Neural crest cell (in vitro differentiated cells): ENCODE measurements at places on chromosomes 5 and 9. TPM values are rescaled to one million over a fixed set of nuclear protein-coding genes. Genes with fewer than 3 reads are reported as not detected.
A peak's percentile ranks its signal among the peaks of the same experiment; 100 is the strongest.

Gene C9
- not detected in 2 replicates for total RNA-seq

Gene ELAVL2
- total RNA-seq, result 26.0 and 31.3 TPM in 2 replicates

GRCh38 chr9:2742214-2742613, 24.9 kb downstream of the KCNV2 start:
- no peak overlapping the region for H3K27ac ChIP-seq
- no peak overlapping the region for H3K4me3 ChIP-seq
- peaks cover 40% of the 10 kb centered on the region for H3K4me1 ChIP-seq
- no peak for DNase-seq

DNA sequence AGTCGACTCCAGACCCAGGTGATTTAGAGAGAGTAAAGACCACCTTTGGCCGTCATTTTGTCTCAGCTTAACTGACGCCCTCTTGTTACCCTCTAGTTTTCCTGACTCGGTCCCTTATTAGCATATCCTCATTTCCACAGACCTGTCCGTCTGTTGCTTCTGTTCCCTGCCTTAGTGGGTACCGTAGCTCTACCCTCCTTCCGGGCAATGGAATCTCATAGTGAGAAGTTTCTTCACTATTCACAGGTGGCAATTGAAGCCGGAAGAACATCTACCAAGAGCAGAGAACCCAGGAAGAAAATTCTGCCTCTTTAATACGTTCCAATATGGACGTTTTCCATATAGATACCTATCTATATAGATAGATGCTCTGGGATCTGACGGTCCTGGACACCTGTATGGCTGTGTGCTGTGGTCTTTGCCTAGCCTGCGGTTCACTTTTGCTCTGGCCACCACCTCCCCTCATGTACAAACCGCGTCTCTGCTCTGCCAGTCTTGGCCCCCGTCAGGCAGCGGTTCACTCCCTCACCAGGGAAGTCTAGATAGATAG, 652 bp upstream of the TMEM161B start:
- DNase-seq, result no peak
- peak overlapping the region; percentile 94 for H3K27ac ChIP-seq
- H3K4me3 ChIP-seq, result peak overlapping the region; percentile 99
- peaks cover 53% of the 10 kb centered on the region for H3K4me1 ChIP-seq
- peaks cover 34% of the 10 kb centered on the region for H3K36me3 ChIP-seq

GRCh38 chr5:171669571-171669970, 116.0 kb upstream of the SMIM23 start:
- no peak overlapping the region for H3K4me3 ChIP-seq
- H3K4me1 ChIP-seq, result peaks cover 7% of the 10 kb centered on the region
- H3K27me3 ChIP-seq, result no peaks in the 10 kb centered on the region
- H3K36me3 ChIP-seq, result no peaks in the 10 kb centered on the region

DNA sequence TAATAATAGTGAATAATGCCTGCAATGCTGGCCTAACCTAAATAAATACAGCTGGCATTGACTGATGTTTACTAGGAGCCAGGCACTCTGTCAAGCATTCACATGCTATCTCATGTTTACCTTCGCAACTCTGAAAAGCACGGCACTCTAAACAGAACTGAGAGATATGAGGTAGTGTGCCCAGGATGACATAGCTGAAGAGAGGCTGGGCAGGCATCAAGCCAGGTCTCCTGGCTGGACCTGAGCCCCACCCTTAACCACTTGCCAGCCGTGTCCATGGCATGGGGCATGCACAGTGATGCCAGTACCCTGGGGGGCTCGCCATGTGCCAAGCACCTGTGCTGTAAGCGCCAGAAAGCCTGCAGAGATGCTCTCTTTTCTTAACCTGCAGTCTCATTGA, 119.4 kb upstream of the MVB12B start:
- DNase-seq, result no peak
- no peaks in the 10 kb centered on the region for H3K36me3 ChIP-seq
- H3K4me3 ChIP-seq, result no peak overlapping the region

GRCh38 chr9:133538851-133539833, 4.6 kb downstream of the ADAMTSL2 start:
- peaks cover 12% of the 10 kb centered on the region for H3K4me1 ChIP-seq
- H3K27ac ChIP-seq, result no peak overlapping the region
- no peaks in the 10 kb centered on the region for H3K36me3 ChIP-seq
- H3K27me3 ChIP-seq, result peaks cover 4% of the 10 kb centered on the region
- DNase-seq, result no peak

DNA sequence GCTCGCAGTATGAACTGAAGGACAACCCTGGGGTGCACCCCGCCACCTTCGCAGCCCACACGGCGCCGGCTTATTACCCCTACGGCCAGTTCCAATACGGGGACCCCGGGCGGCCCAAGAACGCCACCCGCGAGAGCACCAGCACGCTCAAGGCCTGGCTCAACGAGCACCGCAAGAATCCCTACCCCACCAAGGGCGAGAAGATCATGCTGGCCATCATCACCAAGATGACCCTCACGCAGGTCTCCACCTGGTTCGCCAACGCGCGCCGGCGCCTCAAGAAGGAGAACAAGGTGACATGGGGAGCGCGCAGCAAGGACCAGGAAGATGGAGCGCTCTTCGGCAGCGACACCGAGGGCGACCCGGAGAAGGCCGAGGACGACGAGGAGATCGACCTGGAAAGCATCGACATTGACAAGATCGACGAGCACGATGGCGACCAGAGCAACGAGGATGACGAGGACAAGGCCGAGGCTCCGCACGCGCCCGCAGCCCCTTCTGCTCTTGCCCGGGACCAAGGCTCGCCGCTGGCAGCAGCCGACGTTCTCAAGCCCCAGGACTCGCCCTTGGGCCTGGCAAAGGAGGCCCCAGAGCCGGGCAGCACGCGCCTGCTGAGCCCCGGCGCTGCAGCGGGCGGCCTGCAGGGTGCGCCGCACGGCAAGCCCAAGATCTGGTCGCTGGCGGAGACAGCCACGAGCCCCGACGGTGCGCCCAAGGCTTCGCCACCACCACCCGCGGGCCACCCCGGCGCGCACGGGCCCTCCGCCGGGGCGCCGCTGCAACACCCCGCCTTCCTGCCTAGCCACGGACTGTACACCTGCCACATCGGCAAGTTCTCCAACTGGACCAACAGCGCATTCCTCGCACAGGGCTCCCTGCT, 3.8 kb downstream of the IRX1 start:
- peaks cover 40% of the 10 kb centered on the region for H3K4me1 ChIP-seq
- no peak overlapping the region for H3K27ac ChIP-seq
- DNase-seq, result no peak
- peaks cover 81% of the 10 kb centered on the region for H3K27me3 ChIP-seq
